Activated T-cell treated with anti-CD3 and anti-CD28 coated beads, Interleukin-2, amount 50 U/mL, for 72 hours (primary cell): ENCODE measurements at places on chromosomes 3 and 15. TPM values are rescaled to one million over a fixed set of nuclear protein-coding genes. Genes with fewer than 3 reads are reported as not detected.

The ADAMTS17 gene
- total RNA-seq = 2.6 TPM

DNA sequence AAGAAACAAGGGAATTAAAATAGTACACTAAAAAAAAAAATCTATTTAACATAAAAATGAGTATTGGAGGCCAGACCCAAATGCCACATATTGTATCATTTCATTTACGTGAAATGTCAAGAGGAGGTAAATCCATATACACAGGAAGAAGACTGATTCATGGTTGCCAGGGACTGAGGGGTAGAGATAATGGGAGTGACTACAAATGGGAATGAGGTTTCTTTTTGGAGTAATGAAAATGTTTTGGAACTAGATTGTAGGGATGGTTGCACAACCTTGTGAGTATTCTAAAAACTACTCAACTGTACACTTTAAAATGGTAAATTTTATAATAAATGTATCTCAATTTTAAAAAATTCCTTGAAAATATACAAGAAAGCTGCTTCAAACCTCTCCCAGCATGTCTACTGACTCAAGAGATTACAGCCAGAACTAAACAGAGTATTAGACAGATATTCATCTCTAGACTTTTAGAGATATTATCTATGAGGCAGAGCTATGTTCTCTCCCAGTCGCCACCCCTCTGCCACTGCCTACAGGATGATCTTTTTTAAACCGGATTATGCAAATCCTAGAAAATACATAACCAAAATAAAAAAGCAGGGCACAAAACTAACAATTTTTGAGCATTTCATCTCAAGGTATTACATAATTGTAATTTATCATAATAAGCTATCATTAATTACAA, 6.2 kb downstream of the HLTF start:
- no peak for DNase-seq

- DNase-seq = no peak
Observed at GRCh38 chr15:82128401-82129148, 82.8 kb upstream of the MEX3B start.

The GP9 gene
- total RNA-seq = not detected

DNA sequence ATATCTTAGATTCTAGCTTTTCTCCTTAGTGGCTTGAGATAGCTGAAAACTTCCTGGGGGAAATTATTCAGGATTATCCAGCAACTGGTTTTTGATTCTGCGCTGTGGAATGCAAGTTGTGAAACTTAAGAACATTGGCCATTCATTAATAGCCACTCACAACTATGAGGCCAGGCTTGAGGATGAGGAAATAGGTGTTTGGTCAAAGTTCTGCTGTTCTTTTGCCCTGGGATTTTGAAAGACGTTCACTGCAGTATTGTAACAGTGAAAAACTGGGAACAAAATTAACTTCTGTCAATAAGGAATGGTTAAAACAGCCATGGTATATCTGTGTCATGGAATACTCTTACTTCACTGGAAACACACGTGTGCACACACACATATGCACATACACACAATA, 44.1 kb downstream of the CTXND1 start:
- DNase-seq = no peak

The ACTRT3 gene
- 0.26 TPM for total RNA-seq

The MASP1 gene
- not detected for total RNA-seq

The DNAH1 gene
- 31.4 TPM for total RNA-seq

The TMEM202 gene
- not detected for total RNA-seq

- DNase-seq = no peak
Observed at GRCh38 chr3:124812291-124813265, 74.6 kb downstream of the ITGB5 start.

GRCh38 chr3:168212664-168213285, 117.1 kb upstream of the GOLIM4 start:
- DNase-seq = no peak

- DNase-seq = no peak
Observed at GRCh38 chr3:64759811-64760210, 72.0 kb upstream of the ADAMTS9 start.

The TMEM158 gene
- not detected for total RNA-seq

DNA sequence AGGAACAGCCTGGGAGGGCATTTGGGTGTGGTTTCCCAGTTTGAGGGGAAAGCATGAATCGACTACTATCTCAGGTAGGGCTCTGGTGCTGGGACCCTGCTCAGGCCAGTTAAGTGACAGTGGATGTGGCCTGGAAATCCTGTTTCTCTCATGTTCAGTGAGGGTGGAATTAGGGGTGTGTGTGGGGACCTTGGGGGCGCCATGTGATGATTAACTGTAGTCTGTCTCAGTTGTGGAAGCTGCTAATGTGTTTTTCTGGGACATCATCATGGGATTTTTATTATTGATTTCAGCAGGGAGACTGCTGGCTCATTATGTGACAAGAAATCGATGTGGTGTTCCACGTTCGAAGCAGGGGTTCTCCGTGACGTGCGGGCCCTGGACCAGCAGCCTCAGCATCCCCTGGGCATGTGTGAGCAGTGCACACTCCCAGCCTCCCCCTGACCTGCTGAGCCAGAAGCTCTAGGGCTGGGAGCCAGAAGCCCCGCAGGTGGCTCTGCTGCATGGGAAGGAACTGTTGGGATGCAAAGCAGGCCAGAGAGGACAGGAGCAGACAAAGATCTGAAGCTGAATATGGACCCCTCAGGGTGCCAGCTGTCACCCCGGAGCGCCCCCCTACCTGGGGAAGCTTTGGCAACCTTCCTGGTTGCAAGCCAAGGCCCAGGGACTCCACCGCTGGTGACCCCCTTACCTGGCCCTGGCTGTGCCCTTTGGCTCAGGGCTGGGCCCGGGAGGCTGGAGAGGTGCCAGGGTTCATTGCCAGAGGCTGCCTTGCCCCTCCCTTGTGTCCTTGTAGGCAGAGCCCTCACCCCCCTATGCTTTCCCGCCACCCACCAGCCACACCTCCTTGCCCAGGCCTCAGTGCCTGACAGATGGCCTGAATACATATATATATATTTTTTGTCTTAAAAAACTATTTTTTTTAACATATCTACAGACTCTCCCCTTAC, 149.8 kb downstream of the APBA2 start:
- no peak for DNase-seq

DNA sequence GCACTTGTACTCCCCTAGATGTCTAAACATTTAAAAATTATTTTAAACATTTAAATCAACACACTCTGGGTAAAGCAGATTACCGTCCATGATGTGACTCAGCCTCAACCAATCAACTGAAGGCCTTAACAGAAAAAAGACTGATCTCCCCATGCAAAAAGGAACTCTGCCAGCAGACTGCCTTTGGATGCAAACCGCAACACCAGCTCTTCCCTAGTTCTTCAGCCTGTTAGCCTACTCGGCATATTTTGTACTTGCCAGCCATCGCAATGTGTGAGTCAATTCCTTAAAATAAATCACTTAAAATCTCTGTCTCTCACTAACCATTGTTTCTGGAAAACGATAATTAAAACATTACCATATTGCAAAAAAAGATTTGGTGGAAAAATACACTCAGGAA, 375.9 kb downstream of the RSL24D1 start:
- no peak for DNase-seq

DNA sequence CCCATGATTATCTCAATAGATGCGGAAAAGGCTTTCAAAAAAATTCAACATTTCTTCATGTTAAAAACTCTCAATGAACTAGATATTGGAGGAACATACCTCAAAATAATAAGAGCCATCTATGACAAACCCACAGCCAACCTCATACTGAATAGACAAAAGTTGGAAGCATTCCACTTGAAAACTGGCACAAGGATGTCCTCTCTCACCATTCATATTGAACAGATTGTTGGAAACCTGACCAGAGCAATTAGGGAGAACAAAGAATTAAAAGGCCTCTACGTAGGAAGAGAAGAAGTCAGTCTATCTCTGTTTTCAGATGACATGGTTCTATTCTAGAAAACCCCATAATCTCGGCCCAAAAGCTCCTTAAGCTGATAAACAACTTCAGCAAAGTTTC, 274.5 kb upstream of the MANF start:
- DNase-seq = no peak

- DNase-seq = no peak
Observed at GRCh38 chr3:27031476-27031875, 337.7 kb downstream of the NEK10 start.

- DNase-seq = no peak
Observed at GRCh38 chr15:33089878-33090757, 104.4 kb downstream of the FMN1 start.

The FRMD5 gene
- total RNA-seq = 0.77 TPM

GRCh38 chr3:180828001-180828720, 84.3 kb upstream of the FXR1 start:
- DNase-seq = no peak

- no peak for DNase-seq
Observed at GRCh38 chr3:194938845-194939531, 253.3 kb downstream of the FAM43A start.

- no peak for DNase-seq
Observed at GRCh38 chr3:114377426-114377825, 83.6 kb downstream of the TIGIT start.

- DNase-seq = peak; percentile 31
Observed at GRCh38 chr3:65342084-65342683, 654.4 kb upstream of the ADAMTS9 start.

DNA sequence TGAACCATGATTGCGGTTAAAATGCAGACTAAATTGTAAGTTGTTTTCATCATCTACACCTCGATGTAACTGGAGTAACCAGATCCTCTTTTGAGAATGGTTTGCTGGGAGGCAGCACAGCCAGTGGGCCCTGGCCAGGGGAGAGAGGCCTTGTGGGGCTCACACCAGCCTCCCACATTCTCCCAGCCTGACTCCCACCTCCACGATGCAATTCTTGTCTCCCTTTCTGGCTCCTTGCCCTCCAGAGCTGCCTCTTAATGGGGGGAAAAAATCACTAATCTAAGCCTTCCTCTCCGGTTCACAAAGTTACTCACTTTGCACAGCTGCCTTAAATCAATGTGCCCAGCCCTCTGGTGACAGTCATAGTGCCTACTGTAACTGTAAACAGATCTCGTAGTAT, 17.9 kb upstream of the PAQR5 start:
- no peak for DNase-seq
